Umbilical cord (tissue), 2 donors: ENCODE measurements at places on chromosomes 16 and 17. TPM values are rescaled to one million over a fixed set of nuclear protein-coding genes. Genes with fewer than 3 reads are reported as not detected.
A peak's percentile ranks its signal among the peaks of the same experiment; 100 is the strongest.

DNA sequence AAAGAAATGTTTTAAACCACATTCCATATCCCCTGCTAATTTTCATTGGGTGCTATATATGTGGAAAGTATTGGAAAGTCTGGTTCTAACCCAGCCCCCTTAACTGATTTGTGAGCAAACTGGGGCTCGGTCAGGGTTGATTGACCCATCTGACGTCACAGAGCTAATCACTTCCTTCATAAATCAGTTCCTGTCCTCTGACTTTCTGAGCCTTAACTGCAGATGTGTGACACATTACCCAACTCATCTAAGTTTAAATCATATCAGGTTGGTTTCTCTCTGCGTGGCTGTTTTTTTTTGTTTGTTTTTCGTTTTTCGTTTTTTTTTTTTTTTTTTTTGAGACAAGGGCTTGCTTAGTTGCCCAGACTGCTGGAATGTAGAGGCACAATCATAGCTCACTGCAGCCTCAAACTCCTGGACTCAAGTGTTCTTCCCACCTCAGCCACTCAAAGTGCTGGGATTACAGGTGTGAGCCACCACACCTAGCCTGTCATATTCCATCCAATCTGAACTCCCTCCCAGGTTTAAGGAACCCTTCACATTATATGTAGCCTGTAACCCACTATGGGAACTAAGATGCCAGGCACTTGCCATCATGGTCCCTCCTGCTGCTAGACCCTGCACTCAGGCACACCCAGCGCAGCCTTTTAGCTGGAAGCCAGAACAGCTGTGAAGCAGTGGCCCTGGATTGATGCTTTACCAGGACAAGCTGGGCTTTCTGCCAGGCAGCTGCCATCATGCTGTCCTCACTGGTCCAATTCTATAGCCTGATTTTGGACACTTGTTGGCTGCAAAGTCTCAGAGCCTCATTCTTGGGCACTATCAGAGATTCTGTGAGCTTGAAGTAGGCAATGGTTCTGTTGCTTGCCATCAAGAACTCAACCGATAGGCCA, 6.9 kb upstream of the BPTF start:
- DNase-seq, result no peak

The KRTAP2-3 gene
- 20.5 TPM for total RNA-seq

The KCTD11 gene
- 18.3 TPM for total RNA-seq

DNA sequence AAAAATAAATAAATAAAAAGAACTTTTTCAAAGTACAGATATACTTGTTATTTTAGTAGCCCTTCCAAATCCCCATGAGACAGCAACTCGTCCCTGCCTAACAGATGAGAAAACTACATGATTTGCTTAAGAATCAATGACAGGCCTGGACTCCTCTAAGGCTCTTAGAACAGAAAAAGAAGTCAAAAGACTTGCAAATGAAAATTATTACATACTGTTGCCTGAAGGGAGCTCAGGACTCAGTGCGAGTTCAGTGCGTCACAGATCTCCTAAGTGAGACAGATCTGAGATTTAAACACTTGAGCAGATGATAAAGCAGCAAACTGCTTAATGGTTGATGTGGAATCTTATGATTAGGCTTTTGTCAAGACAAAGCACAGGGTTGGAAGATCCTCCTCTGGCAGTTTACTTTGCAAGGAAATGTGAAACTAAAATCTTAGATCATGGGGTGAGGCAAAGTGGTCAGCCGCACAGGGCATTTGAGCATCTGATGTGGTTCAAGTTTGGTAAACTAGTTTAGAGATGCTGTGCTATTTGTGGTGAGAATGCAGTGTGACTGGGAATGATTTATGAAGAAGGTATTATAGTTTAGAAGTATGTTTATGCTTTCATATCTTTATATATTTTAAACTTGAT, 138.1 kb downstream of the TRIM37 start:
- no peak for DNase-seq

DNA sequence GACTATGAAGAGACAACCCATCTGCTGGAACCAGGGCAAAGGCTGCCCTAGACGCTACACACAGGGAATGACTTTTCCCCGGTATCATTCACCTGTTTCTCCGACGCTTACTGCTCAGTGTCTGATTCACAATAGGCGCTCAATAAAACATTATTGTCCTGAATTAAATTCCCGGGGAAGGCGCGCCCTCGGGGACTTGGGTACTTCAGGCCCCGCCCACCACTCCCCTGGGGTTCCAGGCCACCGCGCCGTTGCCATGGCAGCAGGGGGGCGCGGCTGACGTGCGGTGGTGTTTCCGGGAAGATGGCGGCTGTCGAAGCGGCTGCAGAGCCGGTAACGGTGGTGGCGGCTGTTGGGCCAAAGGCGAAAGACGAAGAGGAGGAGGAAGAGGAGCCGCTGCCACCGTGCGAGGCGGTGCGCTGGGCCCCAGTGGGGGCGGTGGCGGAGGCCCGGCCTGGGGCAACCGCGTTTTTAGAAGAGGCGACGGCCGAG, at the start of gene RUNDC1:
Gene RUNDC1 (plus strand): TSS at position 292 of the 492 bp plus-strand sequence. CDS start 12 bp downstream, at position 304.
- DNase-seq, result peak; percentile 93

- no peak for DNase-seq
Observed at GRCh38 chr17:82424001-82424862, 5.8 kb upstream of the OGFOD3 start.

- DNase-seq, result no peak
Observed at GRCh38 chr16:57572978-57573728, 30.7 kb downstream of the ADGRG5 start.

- DNase-seq, result no peak
Observed at GRCh38 chr17:68706356-68706920, 105.3 kb upstream of the FAM20A start.

DNA sequence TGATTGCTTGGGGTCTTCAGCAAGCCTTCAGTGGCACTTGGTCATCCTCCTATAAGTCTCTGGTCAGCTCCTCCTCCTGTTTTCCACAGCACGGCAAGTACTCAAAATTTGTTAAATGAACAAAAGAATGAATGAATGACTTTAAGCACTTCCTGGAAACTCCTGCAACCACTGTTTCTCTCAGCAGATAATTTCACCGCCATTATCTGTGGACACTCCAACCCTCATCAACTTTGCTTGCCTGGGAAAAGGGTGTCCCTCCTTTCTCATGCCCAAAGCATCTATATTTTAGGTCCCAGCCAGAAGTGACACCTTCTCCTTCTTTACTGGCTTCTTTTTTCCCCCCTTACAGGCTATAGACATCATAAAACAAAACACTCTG, 4.4 kb downstream of the PROCA1 start:
- DNase-seq, result no peak
